ENCODE measurements at places on chromosomes 3 and 15.

GRCh38 chr3:62539762-62540161 lies 166.4 kb upstream of the FEZF2 start:
- no peak for DNase-seq

DNA sequence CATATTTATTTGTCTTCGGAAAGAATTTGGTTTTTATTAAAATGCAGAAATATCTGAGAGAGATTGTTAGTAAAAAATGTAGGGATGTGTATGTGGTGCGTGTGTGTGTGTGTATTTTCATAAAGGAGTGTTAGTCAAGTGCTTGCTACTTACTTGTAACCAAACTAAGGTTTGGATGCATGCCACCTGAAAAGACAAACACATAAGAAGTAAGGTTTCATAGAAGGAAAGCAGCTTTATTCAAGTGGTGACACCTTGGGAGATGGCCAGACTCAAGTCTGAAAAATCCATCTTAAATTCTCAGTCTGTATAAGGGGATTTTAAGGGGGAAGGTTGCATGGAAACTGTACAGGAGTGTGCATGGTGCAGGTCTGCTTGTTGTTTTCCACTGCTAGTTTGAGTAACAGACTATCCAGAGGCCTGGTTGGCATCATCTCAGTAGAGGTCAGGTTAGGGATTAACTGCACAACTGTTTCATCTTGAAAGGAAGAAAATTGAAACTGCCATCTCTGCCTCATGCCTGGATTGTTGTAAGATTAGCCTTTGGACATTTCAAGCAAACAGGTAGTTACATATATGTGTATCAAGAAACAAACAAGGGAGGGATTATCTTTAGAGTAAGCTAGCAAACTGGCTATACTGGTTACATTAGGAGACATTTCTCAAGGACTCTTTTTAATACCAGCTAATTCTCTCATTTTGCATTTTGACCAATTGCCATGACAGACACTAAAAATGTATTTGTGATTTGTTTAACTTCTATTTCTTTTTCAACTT lies 196.7 kb downstream of the EPHA6 start:
- no peak for DNase-seq

GRCh38 chr15:48383031-48383430 lies 51.8 kb downstream of the DUT start:
- DNase-seq, result no peak

DNA sequence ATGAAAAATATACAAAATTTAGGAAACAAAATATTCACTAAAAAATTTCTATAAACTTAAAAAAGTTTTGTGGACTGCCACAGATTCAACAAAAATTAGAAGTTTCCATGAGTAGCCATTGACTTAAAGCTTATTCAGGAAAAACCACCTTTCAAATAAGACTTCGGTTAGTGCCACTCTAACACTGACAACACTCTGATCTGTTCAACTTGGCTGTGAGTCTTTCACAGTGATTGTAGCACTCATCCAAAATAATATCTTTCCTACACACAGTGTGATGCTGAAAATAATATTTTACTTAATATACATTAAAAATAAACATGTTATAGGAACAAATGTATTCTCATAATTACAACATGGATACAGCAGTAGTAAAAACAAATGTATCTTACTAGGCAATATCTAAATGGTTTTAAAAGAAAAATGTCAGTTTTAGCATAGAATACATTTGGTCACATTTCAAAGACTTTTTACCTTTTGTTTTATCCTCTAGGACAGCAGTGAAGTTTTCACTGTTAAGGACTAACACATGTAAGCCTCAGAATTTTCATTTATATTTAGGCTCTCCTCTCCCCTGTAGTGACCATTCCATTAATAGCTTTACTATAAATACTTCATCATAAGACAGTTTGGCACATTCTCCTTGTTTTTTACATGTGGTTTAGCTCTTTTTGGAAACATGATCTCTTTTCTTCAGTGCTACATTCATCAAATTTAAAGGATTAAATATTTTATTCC lies at the start of gene ASB14:
ASB14 (minus strand) TSS at position 527 of the 738 bp plus-strand sequence. CDS start 652 bp downstream, outside the sequence.
- DNase-seq, result no peak
